Left ventricle myocardium inferior (tissue), 1 donor: ENCODE measurements at places on chromosomes 3 and 15. TPM values are rescaled to one million over a fixed set of nuclear protein-coding genes. Genes with fewer than 3 reads are reported as not detected.
A peak's percentile ranks its signal among the peaks of the same experiment; 100 is the strongest.

- DNase-seq = no peak
Observed at GRCh38 chr15:76195506-76196268, 115.6 kb downstream of the ETFA start.

- DNase-seq = no peak
Observed at GRCh38 chr15:80606511-80607071, 88.5 kb upstream of the ABHD17C start.

DNA sequence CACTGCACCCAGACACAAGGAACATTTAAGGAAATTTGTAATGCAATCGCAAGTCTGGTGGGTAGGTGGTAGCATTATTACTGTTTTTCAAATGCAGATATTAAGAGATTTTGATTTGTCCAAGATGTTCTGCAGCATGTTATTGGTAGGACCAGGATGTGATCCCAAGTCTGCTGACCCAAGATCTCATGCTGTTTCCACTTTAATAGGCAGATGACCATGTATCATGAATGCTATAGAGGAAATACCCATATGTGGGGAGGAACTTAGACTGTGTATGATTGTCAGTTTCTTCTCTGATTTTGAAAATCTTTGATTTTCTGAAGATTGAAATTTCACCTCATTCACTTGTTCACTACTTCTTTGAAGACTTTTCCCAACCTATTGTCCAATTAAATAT, 28.7 kb downstream of the ATP6V1A start:
- DNase-seq = no peak

DNA sequence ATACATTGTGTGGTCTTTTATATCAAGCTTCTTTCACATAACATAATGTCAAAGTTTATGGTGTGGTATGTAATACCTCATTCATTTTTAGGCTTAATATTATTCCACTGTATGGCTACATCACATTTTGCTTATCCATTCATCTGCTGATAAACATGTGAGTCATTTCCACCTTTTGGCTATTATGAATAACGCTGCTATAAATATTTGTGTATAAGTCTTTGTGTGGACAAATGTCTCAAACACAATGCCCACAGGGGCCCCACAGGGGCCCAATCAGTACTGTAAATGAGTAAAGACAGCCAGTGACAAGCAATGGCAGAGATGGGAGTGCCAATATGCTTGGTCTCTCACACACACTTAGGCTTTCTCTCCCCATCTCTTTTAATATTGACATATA, 54.2 kb downstream of the PIK3R4 start:
- no peak for DNase-seq

- DNase-seq = no peak
Observed at GRCh38 chr3:37441689-37442088, 267.3 kb upstream of the LRRFIP2 start.

The CHRNB4 gene
- not detected for total RNA-seq

- no peak for DNase-seq
Observed at GRCh38 chr3:22364851-22365250, 613.8 kb upstream of the ZNF385D start.

GRCh38 chr15:27935328-27935727, 163.8 kb downstream of the OCA2 start:
- no peak for DNase-seq

DNA sequence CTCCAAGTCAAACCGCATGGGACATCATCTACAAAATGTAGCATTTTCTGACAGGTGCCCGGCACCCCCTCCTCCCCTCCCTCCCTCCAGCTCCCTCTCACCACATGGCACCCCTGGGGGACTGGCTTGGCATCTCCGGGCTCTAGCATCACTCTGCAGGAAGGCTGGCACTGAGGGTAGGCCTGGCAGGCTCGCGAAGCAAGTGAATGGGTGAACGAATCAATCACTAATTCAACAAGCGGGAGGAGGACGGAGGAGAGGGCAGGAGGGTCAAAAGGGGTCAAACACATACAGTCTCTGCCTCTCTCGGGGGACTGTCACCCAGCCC, 155.7 kb downstream of the NUP210 start:
- DNase-seq = no peak

- no peak for DNase-seq
Observed at GRCh38 chr15:94494732-94495131, 263.4 kb downstream of the MCTP2 start.

- DNase-seq = no peak
Observed at GRCh38 chr3:142941373-142942123, 21.9 kb downstream of the PAQR9 start.

DNA sequence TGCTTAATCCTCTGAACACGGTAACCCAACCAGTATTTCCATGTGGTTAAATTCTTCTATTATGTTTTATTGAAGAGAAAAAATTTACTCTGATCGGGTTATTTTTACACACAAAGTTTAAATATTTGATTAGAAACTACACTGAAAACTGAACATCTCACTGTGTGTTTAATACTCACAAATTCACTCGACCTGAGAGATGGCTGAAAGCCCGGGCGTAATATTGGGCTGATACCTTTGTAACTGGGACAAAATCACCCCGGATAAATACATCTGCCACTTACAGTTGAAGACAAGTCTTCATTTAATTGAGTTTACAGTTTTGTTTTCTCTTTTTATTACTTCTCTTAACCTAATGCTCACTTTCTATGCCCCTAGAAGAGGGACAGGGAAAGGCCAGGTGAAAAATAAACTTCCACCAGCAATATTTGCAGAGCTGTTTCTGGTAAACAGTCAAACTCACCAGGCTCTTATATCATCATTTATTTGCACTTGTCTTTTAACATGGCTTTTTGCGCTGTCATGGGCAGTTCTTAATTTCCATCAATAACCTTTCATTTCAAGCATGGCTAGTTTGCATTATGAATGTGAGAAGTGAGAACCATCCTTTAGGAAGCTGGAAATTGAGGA, 145.6 kb upstream of the TMCO5A start:
- no peak for DNase-seq

DNA sequence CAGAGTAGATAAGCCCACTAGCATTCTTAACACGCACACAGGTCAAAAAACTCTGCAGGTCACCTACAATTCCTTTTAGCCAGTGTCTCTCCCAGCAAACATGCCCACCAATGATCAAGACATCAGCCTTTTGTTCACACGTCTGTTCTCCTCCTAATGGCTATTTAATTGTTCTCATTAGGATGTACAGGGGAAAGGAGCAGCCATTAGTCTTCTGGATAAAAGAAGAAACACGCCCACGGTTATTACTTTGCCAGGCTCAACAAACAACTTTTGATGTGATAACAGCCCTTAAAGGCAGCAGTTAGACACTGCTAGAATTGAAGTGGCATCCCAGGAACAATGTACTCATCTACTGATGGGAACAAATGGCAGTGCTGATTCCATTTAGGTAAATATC, 108.8 kb downstream of the NTRK3 start:
- DNase-seq = no peak

DNA sequence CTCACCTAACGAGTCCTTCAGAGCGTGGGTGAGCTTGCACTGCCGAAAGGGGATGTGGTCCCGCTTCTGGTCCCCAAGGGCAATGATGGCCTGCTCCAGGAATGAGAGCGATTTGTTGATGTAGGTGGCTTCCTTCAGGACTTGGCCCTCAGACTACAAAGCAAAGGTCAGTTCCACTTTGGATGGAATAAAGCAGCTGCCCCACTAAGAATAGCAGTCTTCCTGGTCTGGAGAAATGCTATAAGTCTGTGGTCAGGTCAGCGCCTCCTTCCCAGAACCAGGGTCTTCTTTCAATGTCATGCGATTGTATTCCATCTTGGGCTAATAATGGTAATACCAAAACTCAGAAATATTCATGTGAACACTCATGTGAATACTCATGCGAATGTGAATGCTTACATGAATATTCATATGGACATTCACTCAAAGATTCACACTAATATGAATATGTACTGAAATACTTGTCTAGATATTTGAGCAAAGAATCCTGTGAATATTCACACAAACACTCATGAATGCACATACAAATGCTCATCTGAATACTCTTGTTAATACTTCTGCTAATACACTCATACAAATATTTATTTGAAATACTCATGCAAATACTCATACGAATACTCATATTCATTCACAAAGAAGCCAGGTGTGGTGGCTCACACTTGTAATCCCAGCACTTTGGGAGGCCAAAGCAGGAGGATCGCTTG, 16.7 kb downstream of the KIF9 start:
- no peak for DNase-seq

GRCh38 chr3:174863488-174863887, 4.4 kb downstream of the NAALADL2 start:
- DNase-seq = no peak

The SLC22A13 gene
- total RNA-seq = not detected

GRCh38 chr3:13561967-13562366, 13.0 kb downstream of the FBLN2 start:
- DNase-seq = no peak

DNA sequence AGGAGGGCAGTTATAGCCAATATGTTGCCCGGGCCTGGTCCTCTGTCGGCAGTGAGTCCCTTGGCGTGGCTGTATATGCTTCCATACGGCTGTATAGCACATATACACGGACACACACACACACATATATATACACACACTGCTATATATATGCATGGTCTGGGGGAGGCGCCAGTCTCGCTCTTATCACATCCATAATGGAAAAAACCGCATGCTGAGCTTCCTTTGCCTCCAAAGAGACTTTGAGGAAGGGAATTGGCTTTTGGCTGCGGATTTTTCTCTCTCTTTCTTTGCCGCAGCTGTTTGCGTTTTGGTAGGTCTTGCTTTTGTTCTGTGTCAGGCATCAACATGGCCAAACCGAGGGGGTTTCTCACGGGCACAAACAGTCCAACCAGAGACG, 11.3 kb upstream of the TMEM115 start:
- DNase-seq = no peak

DNA sequence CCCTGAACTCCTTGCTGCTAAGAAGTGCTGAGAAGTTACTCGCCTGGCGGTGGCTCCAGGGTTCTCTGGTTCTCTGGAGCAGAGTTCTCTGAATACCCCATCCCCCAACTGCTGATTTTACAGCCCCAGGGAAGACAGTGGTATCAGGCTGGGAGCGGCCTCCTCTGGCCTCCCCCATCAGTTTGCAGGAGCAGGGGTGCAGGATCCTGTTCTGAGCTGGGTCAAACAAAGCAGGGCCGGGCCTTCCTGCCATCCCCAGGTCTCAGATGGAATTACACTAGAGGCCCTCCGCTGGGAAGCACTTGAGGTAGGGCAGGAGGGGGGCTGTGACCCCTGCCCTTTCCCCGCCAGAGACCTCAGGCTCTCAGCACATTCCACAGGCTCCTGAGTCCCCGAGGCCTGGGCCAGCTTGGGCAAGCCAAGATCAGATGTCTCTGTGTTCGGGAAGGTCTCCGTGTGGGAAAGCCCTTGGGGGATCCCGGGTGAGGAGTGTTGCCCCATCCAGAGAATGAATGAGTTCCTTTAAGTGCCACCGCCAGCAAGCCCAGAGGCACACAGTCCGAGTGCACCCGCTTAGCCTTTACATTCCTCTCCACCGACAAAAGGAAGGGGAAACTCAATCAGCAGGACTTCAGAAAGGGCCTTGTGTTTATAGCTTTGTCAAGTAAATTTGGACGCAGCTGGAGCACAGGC, 149.9 kb downstream of the LRRK1 start:
- no peak for DNase-seq

DNA sequence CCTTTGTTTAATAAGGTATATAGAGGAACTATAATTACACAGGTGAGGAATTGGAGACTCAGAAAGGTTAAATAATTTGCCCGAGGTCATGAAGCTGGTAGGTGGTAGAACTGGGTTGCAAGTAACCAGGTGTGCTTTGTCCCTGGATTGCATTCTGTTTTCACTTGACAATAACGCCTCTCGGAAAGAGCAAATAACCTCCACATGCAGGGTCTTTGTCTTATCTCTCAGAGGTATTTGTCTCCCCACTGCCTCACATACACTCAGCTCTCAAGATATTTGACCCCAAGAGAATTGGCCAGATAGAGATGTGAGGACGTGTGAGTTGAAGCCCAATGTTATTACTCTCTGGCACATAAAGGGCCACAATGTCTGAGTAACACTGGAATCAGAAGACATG, 320.9 kb upstream of the ONECUT1 start:
- DNase-seq = no peak

GRCh38 chr3:57078635-57079473, 18.4 kb downstream of the SPATA12 start:
- peak; percentile 36 for DNase-seq

DNA sequence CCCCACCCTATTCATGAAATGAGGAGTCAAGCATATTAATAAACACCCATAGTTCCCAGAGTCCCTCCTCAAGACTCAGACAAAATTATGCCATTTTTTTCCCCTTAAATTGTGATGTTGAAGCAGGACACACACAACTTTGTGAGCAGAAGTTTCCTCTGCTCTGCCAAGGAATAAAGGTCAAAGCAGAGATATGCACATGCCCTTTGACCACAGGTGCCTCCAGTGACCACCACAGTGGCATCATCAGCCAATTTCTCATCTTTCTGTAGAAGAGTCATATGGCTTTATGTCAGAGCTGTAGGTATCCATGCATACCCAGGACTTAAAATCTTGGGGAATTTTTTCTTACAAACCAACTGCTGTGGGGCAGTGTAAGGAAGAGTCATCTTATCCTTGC, 304.4 kb upstream of the GADL1 start:
- DNase-seq = no peak

DNA sequence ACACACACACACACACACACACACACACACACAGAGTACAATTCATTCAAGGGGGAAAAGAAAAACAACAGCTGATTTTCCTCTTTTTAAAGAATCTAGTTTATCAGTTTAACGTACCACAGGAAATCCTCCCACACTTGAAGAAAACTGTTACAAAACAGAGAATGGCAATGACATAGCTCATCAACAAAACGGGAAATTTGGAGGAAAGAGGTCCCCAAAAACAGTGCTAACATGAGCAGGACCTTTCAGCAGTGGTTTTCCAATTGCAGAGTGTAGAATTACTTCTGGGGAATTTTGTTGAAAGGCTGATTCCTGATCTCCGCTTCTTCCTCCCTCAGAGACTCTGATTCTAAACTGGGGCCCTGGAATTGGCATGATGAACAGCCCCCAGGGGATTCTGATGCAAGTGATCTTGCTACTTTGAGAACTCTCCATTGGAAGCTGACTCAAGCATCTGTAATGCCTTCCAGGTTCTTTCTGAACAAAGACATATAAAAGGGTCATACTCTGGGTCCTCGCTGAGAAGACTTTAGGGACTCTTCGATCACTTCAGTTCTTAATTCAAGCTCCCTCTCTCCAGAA, 442.6 kb upstream of the PROK2 start:
- no peak for DNase-seq

DNA sequence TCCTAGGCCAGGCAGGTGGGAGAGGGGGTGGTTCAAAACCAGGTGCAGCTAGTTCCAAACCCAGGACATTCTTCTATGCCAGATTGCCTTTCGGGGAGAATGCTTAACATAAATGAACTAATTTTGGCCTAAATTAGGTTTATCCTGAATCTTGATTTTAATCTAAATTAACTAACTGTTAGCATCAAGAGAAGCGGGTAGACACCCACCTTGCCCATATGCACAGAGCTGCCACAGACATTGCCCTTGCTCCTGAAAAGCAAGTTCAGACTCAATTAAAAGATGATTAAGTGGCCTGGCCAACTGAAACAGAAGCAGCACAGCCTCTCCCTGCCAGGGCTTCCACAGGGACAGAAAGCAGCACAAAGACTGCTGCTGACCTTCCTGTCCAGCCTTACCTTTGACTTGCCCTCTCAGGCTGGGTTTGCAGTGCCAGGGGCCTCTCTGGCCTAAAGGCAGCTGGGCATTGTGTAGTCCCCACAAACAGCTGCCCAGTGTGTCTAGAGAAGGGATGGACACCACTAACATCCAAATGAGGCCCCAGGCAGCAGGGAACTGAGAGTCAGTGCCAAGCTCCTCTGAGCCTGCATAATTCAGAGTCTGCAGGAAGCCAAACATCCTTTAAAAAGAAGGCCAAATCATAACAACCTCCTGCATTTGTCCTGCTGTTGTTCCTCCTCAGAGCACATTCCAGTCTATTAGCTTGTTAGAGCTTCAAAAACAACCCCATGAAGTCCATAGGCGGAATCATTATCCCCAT, 15.4 kb upstream of the OXTR start:
- DNase-seq = no peak

The HHATL gene
- total RNA-seq = 552 TPM
